ENCODE measurements at places on chromosomes 1 and 21.
A peak's percentile ranks its signal among the peaks of the same experiment; 100 is the strongest.

DNA sequence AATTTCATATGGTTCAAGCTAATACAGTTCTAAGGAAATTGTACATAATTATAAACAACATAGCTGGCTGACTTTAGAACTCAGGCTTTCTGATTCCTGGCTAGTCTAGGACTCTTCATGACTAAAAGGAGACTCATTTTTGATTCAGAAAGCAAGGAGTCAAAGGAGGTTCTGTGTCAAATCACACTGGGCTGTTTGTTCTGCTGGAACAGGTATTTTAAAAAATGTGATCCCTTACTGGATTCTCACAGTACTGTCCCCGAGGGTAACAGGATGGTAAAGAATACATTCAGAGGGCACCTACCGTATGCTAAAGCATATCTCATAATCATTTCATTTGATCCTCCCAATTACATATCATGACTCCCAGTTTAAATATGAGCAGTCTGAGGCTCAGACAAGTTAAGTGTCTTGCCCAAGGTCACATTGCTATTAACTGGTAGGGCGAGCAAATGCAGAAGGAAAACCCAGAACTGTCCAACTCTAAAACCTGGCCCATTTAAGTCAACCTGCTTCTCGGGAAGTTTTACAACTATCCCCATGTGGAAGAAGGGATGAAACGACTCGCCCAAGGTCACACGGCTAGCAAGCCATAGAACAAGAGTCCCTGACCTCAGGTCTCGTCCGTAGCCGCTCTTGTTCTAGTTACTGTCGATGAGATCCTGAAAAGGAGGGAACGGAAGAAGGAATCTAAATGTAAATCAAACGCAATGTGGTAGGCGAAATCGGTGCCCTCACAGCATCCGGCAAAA lies 675 bp downstream of the MYSM1 start:
- H3K4me3 ChIP-seq: peak overlapping the region; percentile 97
- peak overlapping the region; percentile 83 for H3K27ac ChIP-seq
- peaks cover 11% of the 10 kb centered on the region for H3K36me3 ChIP-seq
- H3K4me1 ChIP-seq: peaks cover 12% of the 10 kb centered on the region
- peak; percentile 10 for DNase-seq
- no peaks in the 10 kb centered on the region for H3K27me3 ChIP-seq

DNA sequence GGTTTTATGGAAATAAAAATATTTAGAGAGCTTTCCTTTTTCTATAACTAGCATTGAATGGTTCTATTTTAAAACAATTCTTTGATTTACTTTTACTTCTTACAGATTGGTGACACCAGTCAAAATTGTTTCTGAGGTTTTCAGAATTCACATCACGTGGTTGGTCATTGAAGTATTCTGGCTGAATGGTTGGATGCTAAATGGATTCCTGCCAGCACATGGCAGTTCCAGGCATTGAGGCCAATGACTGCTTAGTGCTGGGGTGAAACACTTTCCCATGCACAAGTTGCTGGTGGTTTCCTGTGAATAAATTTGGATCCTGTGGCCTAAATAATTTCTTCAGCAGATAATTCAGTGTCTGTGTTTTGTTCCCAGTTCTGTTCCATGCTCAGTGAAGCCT lies 20.6 kb downstream of the NCAM2 start:
- DNase-seq: no peak
- no peak overlapping the region for H3K27ac ChIP-seq
- no peaks in the 10 kb centered on the region for H3K4me1 ChIP-seq
- no peaks in the 10 kb centered on the region for H3K27me3 ChIP-seq

DNA sequence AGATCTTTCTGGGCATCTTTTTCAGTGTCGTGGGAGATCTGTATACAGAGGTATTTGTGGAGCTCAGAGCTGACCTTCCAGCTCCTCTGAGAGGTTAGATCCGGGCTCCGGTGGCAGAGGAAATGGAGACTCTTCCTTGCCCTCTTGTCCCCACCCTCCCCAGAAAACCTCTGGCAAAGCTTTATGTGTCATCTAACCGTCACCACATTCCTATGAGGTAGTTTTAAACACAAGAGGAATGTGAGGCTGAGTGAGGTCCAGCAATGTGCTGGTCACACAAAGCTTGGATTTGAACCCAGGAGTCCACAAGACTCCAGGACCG lies 1.2 kb downstream of the CD160 start:
- H3K4me1 ChIP-seq: peaks cover 4% of the 10 kb centered on the region
- H3K27me3 ChIP-seq: peaks cover 17% of the 10 kb centered on the region
- no peak overlapping the region for H3K27ac ChIP-seq
- no peak for DNase-seq
- no peaks in the 10 kb centered on the region for H3K36me3 ChIP-seq

GRCh38 chr1:234559152-234559901 lies 50.7 kb downstream of the IRF2BP2 start:
- no peak overlapping the region for H3K4me3 ChIP-seq
- no peak for DNase-seq
- H3K36me3 ChIP-seq: no peaks in the 10 kb centered on the region
- no peak overlapping the region for H3K27ac ChIP-seq

GRCh38 chr1:41810446-41810845 lies 108.3 kb downstream of the HIVEP3 start:
- H3K27me3 ChIP-seq: no peaks in the 10 kb centered on the region
- H3K4me3 ChIP-seq: no peak overlapping the region
- DNase-seq: no peak
- H3K4me1 ChIP-seq: no peaks in the 10 kb centered on the region

DNA sequence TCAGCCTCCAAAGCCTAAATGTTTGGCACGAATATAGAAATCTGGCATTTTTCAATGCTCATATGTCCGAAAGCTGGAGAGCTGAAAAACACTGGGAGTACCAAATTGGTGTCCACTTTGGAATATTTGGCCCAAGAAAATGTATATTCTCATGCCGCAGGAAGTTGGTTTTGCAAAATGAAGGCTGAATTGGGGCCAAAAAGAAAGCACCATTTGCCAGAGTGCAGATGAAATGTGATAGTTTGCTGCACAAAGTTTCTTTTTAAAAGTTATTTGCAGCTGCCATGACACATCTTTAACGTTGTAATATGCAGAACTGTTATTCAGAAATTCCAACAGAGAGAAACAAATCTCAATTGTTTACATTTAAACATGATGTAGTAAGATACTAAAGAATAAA lies 124.2 kb upstream of the LYPLAL1 start:
- no peaks in the 10 kb centered on the region for H3K4me1 ChIP-seq
- H3K4me3 ChIP-seq: no peak overlapping the region
- H3K27me3 ChIP-seq: no peaks in the 10 kb centered on the region
- DNase-seq: no peak
- H3K27ac ChIP-seq: no peak overlapping the region

GRCh38 chr1:26993237-26994019 lies at the start of gene TRNP1:
Gene TRNP1 (plus strand): TSS chr1:26993692. CDS start chr1:26993787, 95 bp downstream.
- H3K36me3 ChIP-seq: no peaks in the 10 kb centered on the region
- peak within 1 kb of the TSS; percentile 54 for H3K4me3 ChIP-seq
- peaks cover 26% of the 10 kb centered on the region for H3K4me1 ChIP-seq
- H3K27me3 ChIP-seq: peaks cover 65% of the 10 kb centered on the region
- H3K27ac ChIP-seq: peak within 1 kb of the TSS; percentile 83

- no peaks in the 10 kb centered on the region for H3K27me3 ChIP-seq
- H3K27ac ChIP-seq: no peak overlapping the region
- DNase-seq: no peak
- H3K4me1 ChIP-seq: no peaks in the 10 kb centered on the region
Measured at GRCh38 chr21:17987382-17988101, 168.4 kb upstream of the C21orf91 start.

- peak within 1 kb of the TSS; percentile 69 for H3K4me3 ChIP-seq
- H3K27me3 ChIP-seq: peaks cover 12% of the 10 kb centered on the region
- peak; percentile 96 for DNase-seq
- H3K4me1 ChIP-seq: peaks cover 17% of the 10 kb centered on the region
Measured at GRCh38 chr1:114780344-114781226, at the start of gene SIKE1. Gene SIKE1 (minus strand): TSS chr1:114780685. CDS start chr1:114780607, 78 bp downstream.

- no peak for DNase-seq
- no peak overlapping the region for H3K4me3 ChIP-seq
- H3K36me3 ChIP-seq: no peaks in the 10 kb centered on the region
- H3K4me1 ChIP-seq: no peaks in the 10 kb centered on the region
Measured at GRCh38 chr1:209302779-209303568, 280.5 kb upstream of the CAMK1G start.

- H3K36me3 ChIP-seq: no peaks in the 10 kb centered on the region
- no peak overlapping the region for H3K4me3 ChIP-seq
- no peaks in the 10 kb centered on the region for H3K27me3 ChIP-seq
- no peak overlapping the region for H3K27ac ChIP-seq
- no peaks in the 10 kb centered on the region for H3K4me1 ChIP-seq
Measured at GRCh38 chr1:54894271-54894670, 7.3 kb upstream of the DHCR24 start.

- H3K4me3 ChIP-seq: no peak overlapping the region
- peaks cover 26% of the 10 kb centered on the region for H3K4me1 ChIP-seq
- H3K27ac ChIP-seq: no peak overlapping the region
- H3K36me3 ChIP-seq: no peaks in the 10 kb centered on the region
- no peaks in the 10 kb centered on the region for H3K27me3 ChIP-seq
- DNase-seq: peak; percentile 64
Measured at GRCh38 chr1:157369808-157370521, 182.3 kb downstream of the FCRL5 start.

DNA sequence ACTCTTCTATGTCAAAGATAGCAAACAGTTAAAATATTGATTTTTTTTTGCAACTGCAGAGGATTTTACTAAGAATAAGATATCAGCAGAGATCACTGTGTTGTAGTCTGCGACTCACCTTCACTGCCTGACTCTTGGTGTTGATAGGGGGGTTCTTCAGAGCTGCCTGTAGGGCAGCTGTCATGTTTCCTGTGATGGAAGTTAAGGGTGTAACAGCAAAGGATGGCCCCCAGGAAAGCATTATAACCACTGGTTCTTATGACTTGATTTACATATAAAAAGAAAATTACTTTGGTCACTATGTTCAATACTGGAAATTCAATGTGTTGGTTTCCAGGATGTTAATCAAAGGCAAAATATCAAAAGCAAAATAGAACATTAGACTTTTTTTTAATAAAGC lies 2.6 kb downstream of the ARPC5 start:
- peaks cover 9% of the 10 kb centered on the region for H3K4me1 ChIP-seq
- H3K36me3 ChIP-seq: peaks cover 25% of the 10 kb centered on the region
- peak overlapping the region; percentile 99 for H3K27ac ChIP-seq
- H3K27me3 ChIP-seq: no peaks in the 10 kb centered on the region
- H3K4me3 ChIP-seq: no peak overlapping the region
- DNase-seq: no peak

DNA sequence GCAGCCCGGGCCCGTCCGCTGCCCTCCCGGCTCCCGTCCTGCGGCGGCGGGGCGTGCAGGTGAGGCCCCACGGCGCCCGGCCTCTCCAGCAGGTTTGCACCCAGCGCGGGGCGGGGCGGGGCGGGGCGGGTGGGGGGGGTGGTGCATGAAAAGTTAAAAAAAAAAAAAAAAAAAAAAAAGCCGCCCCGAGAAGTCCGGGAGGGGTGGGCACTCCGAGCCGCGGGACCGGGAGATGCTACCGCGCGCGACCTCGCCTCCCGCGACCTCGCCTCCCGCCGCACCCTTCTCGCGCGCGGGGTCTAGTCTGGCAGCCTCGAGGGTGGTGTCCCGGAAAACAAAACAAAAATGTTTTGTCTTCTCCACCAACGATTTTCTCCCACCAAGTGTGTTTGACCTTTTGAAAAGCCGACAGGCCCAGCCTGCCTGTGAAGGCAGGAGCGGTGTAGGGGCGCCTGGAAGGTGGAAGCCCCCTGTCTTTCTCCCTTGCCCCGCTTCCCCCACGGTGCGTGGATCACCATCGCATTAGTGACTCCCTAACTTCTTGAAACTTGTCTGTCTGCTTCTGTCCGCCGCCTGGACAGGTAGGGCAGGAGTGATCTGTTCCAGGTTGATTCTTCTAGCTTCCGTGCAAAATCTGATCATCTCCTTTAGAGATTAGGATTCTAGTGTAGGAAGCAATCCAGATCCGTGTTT lies 569 bp downstream of the RCAN3 start:
- peak; percentile 38 for DNase-seq
- peak overlapping the region; percentile 91 for H3K27ac ChIP-seq
- H3K4me3 ChIP-seq: peak overlapping the region; percentile 58
- no peaks in the 10 kb centered on the region for H3K36me3 ChIP-seq
- no peaks in the 10 kb centered on the region for H3K4me1 ChIP-seq
- H3K27me3 ChIP-seq: no peaks in the 10 kb centered on the region

DNA sequence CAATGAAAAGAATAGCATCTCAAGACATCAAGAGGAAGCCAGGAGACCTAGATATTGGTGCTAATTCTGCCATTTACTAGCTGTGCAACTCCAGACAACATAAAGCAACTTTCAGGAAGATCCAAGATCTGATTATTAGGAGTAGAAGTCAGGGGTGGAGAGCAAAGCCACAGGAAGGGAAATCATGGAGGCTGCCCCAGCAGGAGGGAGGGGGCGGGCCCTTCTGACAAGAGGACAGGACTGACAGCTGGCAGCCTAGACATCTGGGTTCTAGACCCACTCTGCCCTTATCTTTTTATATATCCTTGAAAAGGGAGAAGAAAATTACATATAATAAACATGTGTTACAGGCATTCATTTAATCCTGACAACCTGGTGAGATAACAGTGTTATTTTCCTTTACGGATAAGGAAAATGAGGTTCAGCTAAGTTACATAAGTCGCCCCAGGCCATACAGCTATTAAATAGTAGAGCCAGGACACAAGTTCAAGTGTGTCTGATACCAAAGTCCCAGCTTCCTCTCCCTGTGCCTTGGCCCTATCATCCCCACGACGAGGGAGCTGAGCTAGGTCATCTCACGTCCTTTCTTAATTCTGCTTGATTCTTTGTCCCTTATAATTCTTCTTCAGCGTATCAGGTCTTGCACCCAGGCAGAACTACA lies 46.6 kb downstream of the ARHGEF11 start:
- H3K27ac ChIP-seq: no peak overlapping the region
- peaks cover 14% of the 10 kb centered on the region for H3K4me1 ChIP-seq
- no peaks in the 10 kb centered on the region for H3K27me3 ChIP-seq
- no peaks in the 10 kb centered on the region for H3K36me3 ChIP-seq

DNA sequence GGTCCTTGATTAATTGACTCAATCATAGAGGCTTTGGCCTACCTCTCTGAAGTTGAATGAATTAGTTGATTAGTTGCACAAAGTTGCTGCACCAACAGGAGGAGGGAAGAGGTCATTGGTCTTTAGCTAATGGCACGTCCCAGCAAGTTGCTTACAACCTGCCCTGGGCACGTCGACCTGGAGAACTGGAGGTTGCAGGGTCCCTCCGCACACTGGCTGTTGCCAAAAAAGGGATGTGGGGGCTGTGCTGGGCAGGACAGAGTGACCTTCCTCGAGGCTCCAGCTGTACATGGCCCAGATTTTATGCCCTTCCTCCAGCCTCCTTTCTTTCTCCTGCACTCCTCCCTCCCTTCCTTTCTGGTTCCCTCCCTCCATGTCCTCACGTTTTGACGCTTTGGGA lies 230.3 kb upstream of the VAMP3 start:
- H3K36me3 ChIP-seq: no peaks in the 10 kb centered on the region
- H3K27ac ChIP-seq: no peak overlapping the region
- DNase-seq: no peak

- H3K4me3 ChIP-seq: no peak overlapping the region
- H3K4me1 ChIP-seq: no peaks in the 10 kb centered on the region
- no peak overlapping the region for H3K27ac ChIP-seq
- H3K27me3 ChIP-seq: no peaks in the 10 kb centered on the region
Measured at GRCh38 chr1:103336408-103336807, 189.1 kb upstream of the RNPC3 start.

GRCh38 chr1:231938711-231939110 lies 312.1 kb downstream of the DISC1 start:
- H3K27ac ChIP-seq: no peak overlapping the region
- H3K27me3 ChIP-seq: no peaks in the 10 kb centered on the region
- H3K4me1 ChIP-seq: peaks cover 8% of the 10 kb centered on the region

GRCh38 chr1:10556430-10557005 lies 81.8 kb downstream of the PEX14 start:
- DNase-seq: no peak
- no peaks in the 10 kb centered on the region for H3K4me1 ChIP-seq
- no peaks in the 10 kb centered on the region for H3K36me3 ChIP-seq
- no peak overlapping the region for H3K27ac ChIP-seq
- no peak overlapping the region for H3K4me3 ChIP-seq
- H3K27me3 ChIP-seq: no peaks in the 10 kb centered on the region

GRCh38 chr1:185232874-185233273 lies 75.9 kb downstream of the SWT1 start:
- no peaks in the 10 kb centered on the region for H3K4me1 ChIP-seq
- DNase-seq: no peak
- no peak overlapping the region for H3K4me3 ChIP-seq

Data from transverse colon (tissue), 4 donors.